Kidney (tissue), 22 donors: ENCODE measurements at places on chromosomes 16 and 17. TPM values are rescaled to one million over a fixed set of nuclear protein-coding genes. Genes with fewer than 3 reads are reported as not detected.

DNA sequence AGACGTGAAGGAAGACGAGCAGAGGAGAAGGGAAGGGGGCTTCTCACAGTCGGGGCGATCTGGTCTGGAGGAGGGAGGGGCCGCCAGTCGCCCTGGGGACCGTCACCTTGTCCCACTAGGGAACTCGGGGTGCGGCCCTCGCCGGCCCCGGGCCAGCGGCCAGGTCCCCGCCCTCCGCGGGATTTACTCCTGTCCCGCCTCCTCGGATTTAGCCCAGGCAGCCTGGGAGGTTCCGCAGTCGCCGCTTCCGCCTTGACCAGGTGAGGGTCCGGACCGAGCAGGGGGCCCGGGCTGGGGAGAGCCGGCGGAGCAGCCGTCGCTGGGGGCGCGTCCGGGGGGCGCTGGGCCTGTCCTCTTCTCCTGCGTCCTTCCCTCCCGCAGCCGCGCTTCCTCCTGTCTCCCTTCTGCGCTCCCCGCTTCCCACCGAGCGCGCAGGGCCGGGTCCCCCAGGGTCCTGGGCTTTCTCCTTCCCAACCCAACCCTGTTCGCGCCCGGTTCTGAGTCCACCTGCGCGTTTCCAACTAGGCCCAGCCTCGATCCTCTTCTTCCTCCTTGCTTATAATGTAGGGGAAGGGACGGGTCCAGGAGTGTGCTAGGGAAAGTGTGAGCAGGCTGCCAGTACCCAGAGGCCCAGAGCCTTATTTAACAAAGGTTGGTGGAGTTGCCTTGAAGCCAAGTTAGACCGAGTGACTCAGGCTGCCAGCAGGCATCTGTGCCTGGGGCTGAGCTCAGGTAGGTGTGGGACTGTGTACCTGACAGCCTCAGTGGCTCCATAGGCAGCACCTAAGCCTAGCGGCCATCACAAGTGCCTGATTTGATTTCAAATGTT, at the start of gene TNK1:
TNK1 (plus strand) TSS at position 235 of the 829 bp plus-strand sequence. CDS start 1,838 bp downstream, outside the sequence.
- peak; percentile 58 for DNase-seq

- DNase-seq, result no peak
Measured at GRCh38 chr16:20396846-20397467, 7.6 kb downstream of the PDILT start.

- DNase-seq, result no peak
Measured at GRCh38 chr17:82930043-82930923, 90.5 kb upstream of the ZNF750 start.

GRCh38 chr17:58327363-58328194, 1.0 kb downstream of the TSPOAP1 start:
- no peak for DNase-seq

DNA sequence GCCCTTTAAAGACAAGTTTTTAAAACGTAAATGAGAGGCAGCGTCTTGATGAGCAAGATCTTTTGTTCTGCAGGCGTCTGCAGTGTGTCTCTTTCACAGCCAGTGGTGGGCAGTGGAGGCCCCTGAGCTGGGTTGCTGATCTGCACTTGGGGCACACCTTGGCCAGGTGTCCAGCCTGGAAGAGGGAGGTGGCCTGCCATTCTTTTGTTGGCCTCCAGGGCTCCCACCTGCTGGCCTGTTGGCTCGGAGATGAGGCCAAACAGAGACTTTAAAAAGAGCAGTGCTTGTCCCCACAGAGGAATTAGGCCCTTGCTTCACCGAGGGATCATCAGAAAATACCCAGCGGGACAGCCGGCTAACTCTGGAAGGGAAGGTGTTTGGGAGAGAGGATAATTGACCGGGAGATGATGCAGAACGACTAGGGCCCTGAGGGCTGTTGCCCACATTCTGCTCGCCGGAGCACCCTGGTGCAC, 145.9 kb upstream of the PLCG2 start:
- DNase-seq, result no peak

DNA sequence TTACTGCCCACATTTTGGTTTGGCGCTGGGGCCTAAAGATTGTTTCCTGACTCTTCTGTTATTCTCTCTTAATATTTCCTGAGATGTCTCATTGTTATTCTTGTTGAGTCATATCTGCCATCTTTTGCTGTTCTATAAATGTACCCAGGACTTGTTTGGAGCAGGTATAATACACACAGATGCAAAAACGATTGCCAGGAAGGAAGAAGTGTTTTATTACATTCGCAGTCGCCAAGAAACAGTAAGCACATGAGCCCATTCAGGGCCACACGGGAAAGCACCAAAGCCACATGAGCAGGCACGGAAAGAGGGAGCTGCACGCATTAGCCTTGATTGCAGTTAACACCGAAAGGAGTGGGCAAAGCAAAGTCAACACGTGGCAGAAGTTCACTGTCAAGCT, 70.2 kb downstream of the ARHGAP44 start:
- no peak for DNase-seq

GRCh38 chr17:60392845-60393702, 1.1 kb upstream of the USP32 start:
- peak; percentile 63 for DNase-seq

DNA sequence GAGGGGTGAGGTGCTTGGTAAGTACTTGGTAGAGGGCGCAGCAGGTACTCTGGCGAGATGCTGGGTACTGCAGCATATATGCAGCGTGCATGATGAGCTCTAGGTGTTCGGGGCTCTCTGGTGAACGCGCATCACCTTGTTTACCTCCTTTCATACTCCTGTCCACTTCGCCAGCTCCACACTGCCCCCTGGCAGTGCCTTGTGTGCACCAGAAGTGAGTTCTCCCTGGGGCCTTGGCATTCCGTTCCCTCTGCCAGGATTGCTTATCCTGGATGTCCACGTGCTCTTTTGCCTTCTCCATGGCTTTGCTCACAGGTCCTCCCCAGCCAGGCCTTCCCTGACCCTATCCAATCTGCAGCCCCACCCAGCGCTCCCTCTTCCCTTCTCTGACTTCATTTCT, 154.2 kb downstream of the MRM1 start:
- DNase-seq, result no peak

- no peak for DNase-seq
Measured at GRCh38 chr16:15752717-15753488, 102.9 kb downstream of the NDE1 start.

DNA sequence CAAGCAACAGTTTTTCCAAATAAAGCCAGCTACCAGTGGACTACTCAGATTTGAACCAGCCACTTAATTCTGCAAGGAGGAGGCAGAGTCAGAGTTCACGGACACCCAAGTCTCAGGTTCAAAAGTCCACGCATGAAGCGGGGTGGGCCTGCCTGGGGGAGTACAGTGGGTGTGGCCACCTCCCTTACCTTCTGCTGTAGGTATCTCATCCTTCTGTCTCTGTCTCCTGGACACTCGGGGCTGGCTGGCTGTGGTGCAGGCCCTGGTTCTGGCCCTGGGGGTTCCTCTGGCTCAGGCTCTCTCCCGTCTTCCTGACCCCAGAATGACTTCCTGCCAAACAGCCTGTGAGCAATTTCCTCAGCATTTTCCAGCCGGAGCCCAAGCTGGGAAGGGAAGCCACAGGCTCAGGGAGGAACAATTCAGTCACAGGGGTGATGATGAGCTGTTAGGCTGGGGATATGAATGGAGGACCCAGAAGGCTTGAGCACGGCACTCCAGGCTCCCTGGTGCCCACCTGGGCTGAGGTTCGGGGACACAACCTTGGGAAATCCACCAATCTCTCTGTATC, 101.9 kb downstream of the LITAF start:
- DNase-seq, result no peak

DNA sequence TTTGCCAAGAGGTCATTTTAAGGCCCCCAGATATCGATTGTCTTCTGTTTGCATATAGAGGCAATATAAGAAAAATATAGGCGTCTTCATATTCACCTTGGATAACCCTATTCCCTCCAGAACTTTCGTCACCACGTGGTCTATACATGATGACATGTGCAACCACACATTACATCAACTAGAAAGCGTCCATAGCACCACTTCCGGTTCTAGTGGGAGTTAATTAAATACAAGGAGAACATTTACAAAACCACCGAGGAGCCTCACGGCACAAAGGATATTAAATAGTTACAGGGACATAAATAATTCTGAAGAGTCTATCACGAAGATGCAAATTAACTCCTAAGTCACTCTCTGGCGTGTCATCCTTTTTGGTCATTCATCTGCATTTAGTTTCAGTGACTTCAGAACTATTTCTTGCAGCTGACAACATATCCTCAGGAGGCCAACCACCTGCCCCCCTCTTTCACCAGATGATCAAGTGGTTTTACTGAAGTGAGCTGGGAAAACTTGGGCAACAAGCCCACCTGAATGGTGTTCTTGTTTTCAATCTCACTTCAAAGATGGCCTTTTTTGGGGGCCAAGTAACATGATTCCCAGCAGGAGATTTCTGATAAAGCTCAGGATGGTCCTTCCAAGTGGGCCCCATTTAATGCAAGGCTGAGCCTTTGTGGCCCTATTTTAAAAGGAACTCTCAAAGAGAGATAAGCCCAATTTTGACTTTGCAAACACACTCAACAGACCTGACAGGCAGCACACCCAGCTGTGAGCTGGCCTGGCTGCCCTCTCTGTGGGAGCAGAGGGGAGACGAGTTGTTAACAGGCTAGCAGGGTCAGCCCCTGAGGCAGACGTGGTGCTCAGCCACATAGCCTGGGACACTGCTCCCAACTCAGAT, 15.3 kb downstream of the CMTM3 start:
- peak; percentile 39 for DNase-seq

GRCh38 chr17:70976447-70976846, 807.1 kb downstream of the KCNJ2 start:
- no peak for DNase-seq

GRCh38 chr17:77096570-77097214, 44.1 kb upstream of the SEC14L1 start:
- DNase-seq, result no peak

DNA sequence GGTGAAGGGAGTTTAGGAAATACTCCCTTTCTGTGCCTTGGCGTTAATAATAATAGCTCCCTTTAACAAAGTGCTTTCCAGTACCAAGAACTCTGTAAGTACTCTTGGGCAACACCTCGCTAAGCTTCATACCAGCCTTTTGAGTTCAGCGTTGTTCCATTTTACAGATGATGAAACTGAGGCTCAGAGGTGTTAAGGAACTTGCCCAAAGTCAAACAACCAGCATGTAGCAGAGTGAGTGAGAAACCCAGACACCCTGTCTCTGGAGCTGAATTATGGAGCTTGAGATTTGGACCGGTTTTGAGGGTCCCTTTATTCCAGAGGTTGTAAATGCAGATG, 607 bp downstream of the KATNIP start:
- DNase-seq, result no peak

DNA sequence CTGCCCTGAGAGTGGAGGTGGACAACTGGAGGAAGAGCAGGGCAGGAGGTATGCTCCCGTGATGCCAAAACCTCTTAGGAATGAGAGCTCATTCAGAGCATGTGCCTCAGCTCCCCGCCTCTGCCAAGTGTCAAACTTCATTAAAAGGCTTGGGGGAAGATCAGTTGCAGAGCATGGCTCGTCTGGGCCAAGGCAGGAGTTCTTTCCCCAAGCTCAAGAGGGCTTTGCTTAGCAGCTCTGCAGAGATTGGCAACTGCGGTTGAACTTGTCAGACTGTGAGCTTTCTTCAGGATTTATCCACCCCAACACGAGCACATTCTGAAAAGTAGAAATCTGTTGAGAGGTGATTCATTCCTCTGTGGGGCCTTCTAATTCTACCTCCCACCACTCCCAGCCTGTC, 248.1 kb downstream of the HS3ST3A1 start:
- DNase-seq, result no peak

DNA sequence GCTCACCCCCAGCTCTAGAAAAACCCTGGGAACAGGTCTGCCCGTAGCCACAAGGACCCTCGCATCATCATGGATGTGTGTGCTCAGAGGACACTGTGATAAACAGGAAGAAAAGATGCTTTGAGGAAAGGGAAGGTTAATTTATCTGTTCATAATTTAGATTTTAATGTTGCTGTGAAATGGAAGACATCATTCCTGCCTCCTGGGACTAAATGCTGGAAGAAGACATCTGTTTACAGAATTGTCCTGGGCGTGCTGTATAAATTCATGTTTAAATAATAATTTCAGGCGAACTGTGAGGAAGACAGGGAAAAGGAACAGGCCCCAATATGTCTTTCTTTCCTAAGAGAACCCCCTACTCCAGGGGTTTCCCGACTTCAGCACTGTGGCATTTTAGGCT, 112.6 kb downstream of the SHISA6 start:
- DNase-seq, result no peak

DNA sequence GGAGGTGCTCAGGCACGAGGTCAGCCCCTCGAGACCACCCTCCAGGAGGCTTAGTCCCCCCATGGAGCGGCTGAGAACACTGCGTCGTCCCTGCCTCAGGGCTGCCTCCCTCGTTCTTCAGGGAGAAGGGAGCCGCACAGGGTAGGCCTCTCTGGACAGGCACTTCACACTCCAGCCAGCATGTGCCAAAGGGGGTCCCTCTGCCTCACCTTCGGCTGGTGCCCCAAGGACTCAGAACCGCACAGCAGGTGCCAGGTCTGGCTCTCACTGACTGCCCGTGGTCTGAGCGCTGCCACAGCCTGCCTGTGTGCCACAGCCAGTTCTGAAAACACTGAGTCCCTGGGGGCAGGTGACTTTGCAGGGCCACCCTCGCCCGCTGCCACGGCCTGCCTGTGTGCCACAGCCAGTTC, 7.1 kb downstream of the P2RX5 start:
- DNase-seq, result no peak

DNA sequence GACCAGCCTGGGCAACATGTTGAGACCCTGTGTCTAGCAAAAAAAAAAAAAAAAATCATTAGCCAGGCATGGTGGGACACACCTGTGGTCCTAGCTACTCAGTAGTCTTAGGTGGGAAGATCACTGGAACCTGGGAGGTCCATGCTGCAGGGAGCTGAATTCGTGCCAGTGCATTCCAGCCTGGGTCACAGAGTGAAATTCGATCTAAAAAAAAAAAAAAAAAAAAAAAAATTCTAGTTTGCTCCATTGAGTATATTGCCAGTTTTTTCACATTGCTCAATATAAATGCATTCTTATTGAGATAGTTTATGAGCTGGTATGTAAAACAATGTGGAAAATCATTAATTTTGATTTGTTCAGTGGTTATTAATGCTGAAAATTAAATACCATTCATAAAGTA, 52.0 kb downstream of the ABHD15 start:
- peak; percentile 7 for DNase-seq

GRCh38 chr16:27767971-27768591, 218.1 kb downstream of the KATNIP start:
- peak; percentile 39 for DNase-seq

- no peak for DNase-seq
Measured at GRCh38 chr16:56880685-56881084, 15.7 kb downstream of the SLC12A3 start.

GRCh38 chr17:411421-412120, 59.0 kb upstream of the RPH3AL start:
- DNase-seq, result no peak

Gene MIEF2
- total RNA-seq, result 25.3 TPM

Gene C17orf113
- 3.8 TPM for total RNA-seq

Gene C16orf86
- 6.6 TPM for total RNA-seq

Gene CCL13
- 1.1 TPM for total RNA-seq

Gene TAT
- total RNA-seq, result not detected

Gene NOL11
- total RNA-seq, result 37.3 TPM

Gene KRT222
- 6.6 TPM for total RNA-seq

Gene TBX4
- not detected for total RNA-seq
